ENCODE measurements at places on chromosomes 11 and 22. TPM values are rescaled to one million over a fixed set of nuclear protein-coding genes. Genes with fewer than 3 reads are reported as not detected.

RFPL3 gene
- total RNA-seq, result not detected

DNA sequence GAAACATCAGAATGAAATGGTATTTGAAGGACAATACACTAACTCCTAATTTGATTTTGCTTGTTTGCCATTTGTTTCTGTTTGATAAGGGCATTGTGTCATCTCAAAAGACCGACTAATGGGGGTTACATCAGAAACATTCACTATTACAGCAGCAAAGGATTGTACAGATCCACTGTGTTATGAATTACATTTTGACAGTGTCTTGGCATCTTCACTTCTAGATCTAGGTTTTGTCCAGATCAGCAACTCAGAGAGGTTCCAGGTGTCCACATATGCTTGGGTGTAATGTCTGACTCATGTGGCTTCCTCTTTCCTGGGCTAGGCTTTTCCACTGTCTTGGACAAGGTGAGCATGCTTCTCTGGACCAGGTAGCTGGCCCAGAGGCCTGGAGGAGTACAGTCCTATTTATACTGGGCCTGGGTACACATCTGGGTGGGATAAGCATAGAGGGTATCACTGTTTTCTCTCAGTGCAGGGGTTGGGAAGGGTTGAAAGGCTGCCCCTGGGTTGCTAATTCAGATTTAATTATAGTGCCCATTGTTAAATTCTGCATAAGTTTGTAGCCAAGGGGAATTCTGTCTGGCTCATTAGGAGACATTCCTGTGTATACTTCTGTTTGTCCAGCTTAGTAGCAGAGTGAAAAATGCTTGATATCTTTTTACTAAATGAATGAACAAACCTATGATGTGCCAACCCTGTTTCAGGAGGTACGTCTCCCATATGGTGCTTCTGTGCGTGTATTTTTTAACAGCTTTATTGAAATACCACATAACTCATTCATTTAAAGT lies 23.8 kb downstream of the DDI1 start:
- no peaks in the 10 kb centered on the region for H3K4me1 ChIP-seq
- H3K27ac ChIP-seq, result no peak overlapping the region
- no peaks in the 10 kb centered on the region for H3K36me3 ChIP-seq
- no peak overlapping the region for H3K4me3 ChIP-seq
- no peaks in the 10 kb centered on the region for H3K27me3 ChIP-seq

- peaks cover 11% of the 10 kb centered on the region for H3K36me3 ChIP-seq
- no peak overlapping the region for H3K27ac ChIP-seq
- no peak for DNase-seq
- no peak overlapping the region for H3K4me3 ChIP-seq
- no peaks in the 10 kb centered on the region for H3K4me1 ChIP-seq
These were observed 28.5 kb upstream of the PDE2A start for GRCh38 chr11:72702577-72703241.

GRCh38 chr11:104078245-104078644 lies 41.8 kb downstream of the DDI1 start:
- H3K27ac ChIP-seq, result no peak overlapping the region
- no peak overlapping the region for H3K4me3 ChIP-seq
- H3K27me3 ChIP-seq, result no peaks in the 10 kb centered on the region

DNA sequence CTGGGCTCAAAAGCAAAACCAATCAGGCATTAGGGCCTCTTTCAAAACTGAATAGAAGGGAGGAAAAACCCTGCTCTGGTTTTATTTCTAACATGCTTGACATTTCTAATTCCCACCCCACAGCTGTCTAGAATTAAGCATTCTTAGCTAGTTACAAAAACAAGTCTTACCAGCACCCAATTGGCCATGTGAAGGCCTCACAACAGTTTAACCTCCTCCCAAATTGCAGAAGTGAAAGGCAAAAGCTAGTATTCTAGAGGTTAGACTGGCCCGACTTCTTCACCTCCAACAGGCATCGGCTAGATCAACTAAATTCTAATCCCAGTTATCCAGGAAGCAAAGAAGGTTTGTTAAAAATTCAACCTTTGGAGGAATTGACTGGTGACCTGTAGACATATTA lies 6.5 kb downstream of the SF1 start:
- peaks cover 39% of the 10 kb centered on the region for H3K4me1 ChIP-seq
- no peak overlapping the region for H3K4me3 ChIP-seq
- DNase-seq, result no peak
- H3K27me3 ChIP-seq, result no peaks in the 10 kb centered on the region
- H3K36me3 ChIP-seq, result peaks cover 98% of the 10 kb centered on the region
- no peak overlapping the region for H3K27ac ChIP-seq

DNA sequence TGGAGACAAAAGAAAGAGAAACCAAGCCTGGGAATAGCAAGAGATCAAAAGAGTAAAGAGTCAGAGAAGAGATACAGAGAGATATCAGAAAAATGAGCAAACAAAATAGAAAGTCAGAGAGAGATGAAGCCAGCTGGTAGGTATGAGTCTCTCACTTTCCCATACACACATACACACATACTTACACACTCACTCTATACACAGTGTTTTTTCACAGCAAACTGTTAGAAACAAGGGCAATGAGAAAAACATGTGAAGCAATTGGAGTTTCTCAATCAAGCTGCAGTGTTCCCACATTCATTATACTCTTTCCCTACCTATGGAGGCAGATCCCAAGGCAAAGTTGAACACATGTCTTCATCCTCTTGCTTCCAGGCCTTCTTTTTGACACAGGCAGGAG lies 2.6 kb upstream of the NLRP10 start:
- no peak for DNase-seq
- H3K4me1 ChIP-seq, result no peaks in the 10 kb centered on the region
- peaks cover 8% of the 10 kb centered on the region for H3K27me3 ChIP-seq
- H3K4me3 ChIP-seq, result no peak overlapping the region
- no peaks in the 10 kb centered on the region for H3K36me3 ChIP-seq

DNA sequence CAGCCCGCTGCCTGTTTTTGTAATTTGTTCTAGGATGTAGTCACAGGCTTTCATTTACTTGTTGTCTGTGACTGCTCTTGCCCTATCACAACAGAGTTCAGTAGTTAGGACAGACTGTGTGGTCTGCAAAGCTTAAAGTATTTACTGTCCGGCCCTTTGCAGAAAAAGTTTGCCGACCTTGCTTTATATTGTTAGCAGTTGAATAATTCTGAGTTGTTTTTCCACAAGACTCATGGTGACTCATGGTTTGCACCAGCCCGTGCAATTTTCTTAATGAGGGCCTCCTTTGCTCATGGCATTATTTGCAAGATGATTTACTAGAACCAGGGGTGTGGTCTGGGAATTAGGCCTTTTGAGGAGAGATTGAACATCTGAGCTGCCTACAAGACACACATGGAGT lies 110.6 kb downstream of the SCN3B start:
- H3K36me3 ChIP-seq, result no peaks in the 10 kb centered on the region
- DNase-seq, result no peak
- no peak overlapping the region for H3K27ac ChIP-seq
- peaks cover 77% of the 10 kb centered on the region for H3K27me3 ChIP-seq
- H3K4me1 ChIP-seq, result no peaks in the 10 kb centered on the region
- no peak overlapping the region for H3K4me3 ChIP-seq

DNA sequence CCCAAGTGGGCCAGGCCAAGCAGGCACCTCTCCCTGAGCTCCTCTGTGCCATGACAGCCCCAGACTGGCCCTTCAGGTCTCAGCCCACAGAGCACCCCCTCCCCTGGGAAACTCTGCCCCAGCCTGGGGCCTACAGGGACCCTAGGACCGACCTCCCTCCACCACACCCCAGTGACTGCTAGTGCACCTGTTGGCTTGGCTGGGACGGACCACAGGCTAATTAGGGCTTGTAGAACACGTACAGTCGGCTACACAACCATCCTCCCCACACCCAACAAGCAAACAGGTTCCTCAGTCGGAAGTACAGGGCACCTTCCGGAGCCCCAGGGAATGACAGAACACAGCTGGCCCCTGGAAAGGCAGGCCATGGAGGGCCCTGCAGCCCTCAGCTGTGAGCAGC lies 4.3 kb downstream of the SBF1 start:
- peaks cover 42% of the 10 kb centered on the region for H3K4me1 ChIP-seq
- H3K4me3 ChIP-seq, result peak overlapping the region; percentile 57
- peaks cover 83% of the 10 kb centered on the region for H3K36me3 ChIP-seq
- no peaks in the 10 kb centered on the region for H3K27me3 ChIP-seq

DNA sequence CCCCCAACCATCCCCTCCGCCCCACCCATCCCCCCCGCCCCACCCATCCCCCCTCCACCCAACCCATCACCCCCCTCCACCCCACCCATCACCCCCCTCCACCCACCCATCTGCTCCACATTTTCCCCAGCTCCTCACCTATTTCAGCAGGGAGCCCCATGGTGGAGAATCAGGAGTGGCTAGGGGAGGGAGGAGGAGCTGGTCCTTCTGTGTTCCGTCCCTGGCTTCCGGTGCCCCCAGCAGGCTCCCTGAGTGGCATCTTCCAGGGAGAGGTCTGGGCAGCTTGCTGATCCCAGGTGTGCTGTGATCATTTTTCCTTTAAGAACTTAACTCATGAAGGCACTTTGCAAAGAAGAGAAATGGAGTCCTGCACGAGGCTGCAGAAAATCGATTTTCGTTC lies 365.8 kb downstream of the TBC1D22A start:
- no peak overlapping the region for H3K4me3 ChIP-seq
- DNase-seq, result no peak
- H3K4me1 ChIP-seq, result peaks cover 24% of the 10 kb centered on the region
- H3K27ac ChIP-seq, result peak overlapping the region; percentile 98
- H3K27me3 ChIP-seq, result no peaks in the 10 kb centered on the region
- peaks cover 23% of the 10 kb centered on the region for H3K36me3 ChIP-seq

PACSIN3 gene
- total RNA-seq, result 22.1 TPM

LRRC4C gene
- total RNA-seq, result not detected

APOBEC3G gene
- 16.1 TPM for total RNA-seq

- H3K4me1 ChIP-seq, result no peaks in the 10 kb centered on the region
- no peaks in the 10 kb centered on the region for H3K27me3 ChIP-seq
- H3K36me3 ChIP-seq, result no peaks in the 10 kb centered on the region
- H3K4me3 ChIP-seq, result no peak overlapping the region
- DNase-seq, result no peak
These were observed 7.3 kb downstream of the C11orf97 start for GRCh38 chr11:94519478-94520084.

DNA sequence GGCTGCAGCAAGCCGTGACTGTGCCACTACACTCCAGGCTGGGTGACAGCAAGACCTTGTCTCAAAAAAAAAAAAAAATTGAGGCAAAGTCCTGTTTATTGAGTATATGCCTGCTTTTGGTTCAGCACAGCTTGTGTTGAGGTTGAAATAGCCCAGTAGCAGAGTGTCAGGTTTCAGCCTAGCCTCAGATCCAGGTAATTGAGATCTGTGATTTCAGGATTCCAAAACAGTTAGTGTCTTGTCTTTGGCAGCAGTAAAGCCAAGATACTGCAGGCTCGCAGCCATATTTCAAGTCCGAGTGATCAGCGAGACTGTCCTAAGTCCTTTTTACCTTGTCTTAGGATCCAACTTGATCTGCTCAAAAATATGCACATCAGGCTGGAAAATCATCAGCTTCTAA lies 27.0 kb downstream of the CUL5 start:
- no peak overlapping the region for H3K4me3 ChIP-seq
- peaks cover 9% of the 10 kb centered on the region for H3K36me3 ChIP-seq
- H3K27me3 ChIP-seq, result no peaks in the 10 kb centered on the region
- H3K4me1 ChIP-seq, result no peaks in the 10 kb centered on the region
- H3K27ac ChIP-seq, result no peak overlapping the region

GRCh38 chr11:65779919-65780769 lies 632 bp downstream of the AP5B1 start:
- no peaks in the 10 kb centered on the region for H3K27me3 ChIP-seq
- peak overlapping the region; percentile 98 for H3K4me3 ChIP-seq
- peaks cover 17% of the 10 kb centered on the region for H3K4me1 ChIP-seq
- H3K36me3 ChIP-seq, result peaks cover 11% of the 10 kb centered on the region

CTSD gene
- total RNA-seq, result 685 TPM

SLC25A45 gene
- total RNA-seq, result 2.9 TPM

GRCh38 chr11:27087432-27087831 lies 46.8 kb downstream of the BBOX1 start:
- no peaks in the 10 kb centered on the region for H3K36me3 ChIP-seq
- no peak for DNase-seq
- H3K4me1 ChIP-seq, result peaks cover 11% of the 10 kb centered on the region
- H3K27ac ChIP-seq, result no peak overlapping the region

TMEM45B gene
- 16.1 TPM for total RNA-seq

DNA sequence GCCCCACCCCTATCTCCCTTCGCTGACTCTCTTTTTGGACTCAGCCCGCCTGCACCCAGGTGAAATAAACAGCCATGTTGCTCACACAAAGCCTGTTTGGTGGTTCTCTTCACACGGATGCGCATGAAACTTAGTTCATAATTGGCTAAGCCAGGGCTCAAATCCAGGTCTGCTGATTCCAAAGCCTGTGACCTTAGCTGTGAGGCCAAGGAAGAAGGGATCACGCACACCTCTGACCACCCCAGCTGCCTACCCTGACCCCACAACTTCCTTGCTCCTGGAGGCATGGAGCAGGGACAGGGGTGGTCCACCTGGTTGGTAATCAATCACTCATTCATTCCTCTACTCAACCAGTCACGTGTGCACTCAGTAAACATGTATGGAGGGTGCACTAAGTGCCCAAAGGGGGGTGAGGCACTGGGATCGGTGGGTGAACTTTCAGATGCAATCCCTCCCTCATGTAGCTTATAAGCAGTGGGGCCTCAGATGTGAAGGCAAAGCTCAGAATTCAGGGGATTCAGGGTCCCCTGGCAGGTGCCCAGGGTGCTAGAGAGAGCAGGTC lies 10.3 kb downstream of the FXYD2 start:
- peaks cover 12% of the 10 kb centered on the region for H3K27me3 ChIP-seq
- peak overlapping the region; percentile 34 for H3K4me3 ChIP-seq
- no peak for DNase-seq
- H3K36me3 ChIP-seq, result peaks cover 18% of the 10 kb centered on the region

TMEM132A gene
- total RNA-seq, result 105 TPM

GRCh38 chr22:17891481-17892167 lies 117.4 kb upstream of the BID start:
- no peak overlapping the region for H3K27ac ChIP-seq
- peaks cover 17% of the 10 kb centered on the region for H3K36me3 ChIP-seq
- H3K4me3 ChIP-seq, result no peak overlapping the region

- DNase-seq, result no peak
- peak overlapping the region; percentile 63 for H3K27ac ChIP-seq
- peak overlapping the region; percentile 91 for H3K4me3 ChIP-seq
- no peaks in the 10 kb centered on the region for H3K27me3 ChIP-seq
- H3K36me3 ChIP-seq, result peaks cover 30% of the 10 kb centered on the region
These were observed 877 bp downstream of the SLC25A17 start for GRCh38 chr22:40818192-40818746.

GRCh38 chr22:47054231-47055072 lies 292.0 kb downstream of the TBC1D22A start:
- no peak overlapping the region for H3K27ac ChIP-seq
- no peak for DNase-seq
- H3K27me3 ChIP-seq, result no peaks in the 10 kb centered on the region
- H3K36me3 ChIP-seq, result peaks cover 5% of the 10 kb centered on the region
- no peak overlapping the region for H3K4me3 ChIP-seq
- H3K4me1 ChIP-seq, result no peaks in the 10 kb centered on the region

Measured in Calu3 (cell line).